Stimulated activated CD8-positive, alpha-beta memory T cell treated with anti-CD3 and anti-CD28 coated beads, Interleukin-7, amount 100 ng/mL, for 4 hours (primary cell): ENCODE measurements at places on chromosomes 16 and 17.
A peak's percentile ranks its signal among the peaks of the same experiment; 100 is the strongest.

DNA sequence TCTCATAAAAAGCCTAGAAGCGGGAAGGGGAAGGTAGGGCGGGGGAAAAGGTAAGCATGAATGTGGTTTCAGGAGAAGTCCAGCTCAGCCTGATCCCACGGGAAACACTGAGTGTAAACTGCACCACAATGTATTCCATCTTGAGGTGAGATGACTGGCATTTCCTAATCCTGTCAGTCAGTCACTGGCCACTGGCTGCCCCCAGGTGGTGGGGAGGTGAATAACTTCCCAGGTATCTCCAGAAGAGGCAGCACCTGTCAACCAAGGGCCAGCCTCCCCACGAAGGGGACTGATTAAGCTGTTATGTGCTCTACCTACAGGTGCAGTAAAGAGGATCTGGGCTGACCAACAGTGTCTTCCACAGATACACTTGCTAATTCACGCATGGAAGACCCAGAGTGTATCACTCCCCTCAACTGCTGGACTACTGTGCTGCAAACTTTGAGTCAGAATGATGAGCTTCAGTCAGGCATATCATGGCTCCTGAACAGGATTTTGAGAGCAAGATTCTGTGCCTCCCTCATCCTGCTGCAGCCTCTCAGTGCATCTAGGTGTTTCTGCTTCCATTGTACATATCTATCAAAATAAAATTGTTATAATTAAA, 108.5 kb upstream of the CCL2 start:
- peak; percentile 11 for DNase-seq

DNA sequence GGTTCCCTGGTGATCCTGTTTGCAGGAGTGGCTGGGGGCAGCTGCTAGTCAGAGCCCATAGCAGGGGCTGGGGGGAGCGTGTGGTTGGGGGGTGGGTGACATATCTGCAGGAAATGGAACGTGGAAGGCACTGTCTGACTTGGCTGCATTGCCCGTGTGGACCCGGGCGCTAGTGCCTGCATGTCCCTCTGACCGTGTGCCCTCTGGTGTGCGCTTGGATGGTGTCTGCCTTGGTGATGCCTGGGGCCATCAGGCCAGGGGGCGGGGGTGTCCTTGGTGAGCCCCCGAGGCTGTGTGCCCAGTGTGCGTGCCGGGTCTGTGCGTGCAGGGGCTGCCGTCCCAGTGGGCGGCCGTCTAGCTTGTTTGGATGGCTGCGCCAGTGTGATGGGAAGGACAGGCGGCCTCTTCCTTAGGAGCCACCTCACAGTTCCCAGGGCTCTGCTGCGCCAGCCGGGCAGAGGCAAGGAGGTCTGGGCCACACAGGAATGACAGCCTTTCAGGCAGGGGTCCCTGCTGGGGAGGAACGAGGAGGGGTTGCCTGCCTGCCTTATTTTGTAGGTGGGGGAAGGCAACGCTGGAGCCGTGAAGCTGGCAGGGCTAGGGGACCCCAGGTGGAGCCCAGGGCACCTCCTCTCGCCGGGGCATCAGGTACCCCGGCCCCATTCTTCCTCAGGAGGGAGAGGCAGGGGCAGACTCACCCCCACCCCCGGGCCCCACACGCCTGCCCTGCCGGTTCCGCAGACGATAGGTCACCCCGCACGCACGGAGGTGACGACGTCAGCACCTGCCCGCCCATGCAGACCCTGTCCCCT, 693 bp downstream of the NDRG4 start:
- DNase-seq: no peak

GRCh38 chr17:5410594-5411272, 8.7 kb downstream of the NUP88 start:
- DNase-seq: no peak

- DNase-seq: no peak
These were observed 21.0 kb downstream of the PMM2 start for GRCh38 chr16:8818504-8819270.

GRCh38 chr16:73354434-73354833, 306.5 kb upstream of the ZFHX3 start:
- DNase-seq: no peak

DNA sequence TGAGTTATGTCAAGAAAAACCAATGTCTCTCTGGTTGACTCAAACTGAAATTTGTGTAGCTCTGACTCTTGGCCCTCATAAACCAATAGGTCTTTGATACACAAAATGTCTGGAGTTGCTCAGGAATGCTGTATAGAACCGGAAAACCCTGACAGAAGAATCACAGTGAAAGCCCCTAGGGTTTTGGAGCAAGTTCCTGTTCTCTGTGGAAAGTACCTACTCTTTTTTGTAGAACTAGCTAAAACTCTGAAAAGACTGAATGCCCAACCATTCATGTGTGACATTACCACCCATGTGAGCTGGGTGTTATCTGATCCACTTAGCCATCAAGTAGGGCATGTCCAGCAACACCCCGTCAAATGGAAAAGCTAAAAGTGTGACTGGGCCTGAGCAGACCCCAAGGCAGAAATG, 28.8 kb downstream of the CCL4 start:
- no peak for DNase-seq

- DNase-seq: no peak
These were observed 29.7 kb upstream of the PEMT start for GRCh38 chr17:17621254-17621653.

- no peak for DNase-seq
These were observed 39.0 kb downstream of the ABCC1 start for GRCh38 chr16:15988268-15989013.

DNA sequence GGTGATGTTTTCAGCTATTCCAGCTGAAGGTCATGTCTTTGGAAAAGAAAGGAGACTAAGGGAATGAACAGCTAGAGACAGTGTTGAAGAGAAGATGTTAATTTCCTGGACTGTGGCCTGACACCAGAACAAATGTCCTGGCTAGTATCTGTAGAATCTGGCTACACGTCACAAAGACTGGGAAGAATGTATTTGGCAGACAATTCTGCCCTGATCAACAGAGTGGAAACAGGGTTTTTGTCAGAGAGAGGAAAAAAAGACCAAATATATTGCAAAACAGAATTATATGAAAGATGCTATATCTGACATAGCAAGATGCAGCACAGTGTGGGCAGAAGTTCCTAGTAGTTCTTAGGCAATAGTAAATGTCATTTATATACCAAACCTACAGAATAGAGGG, 17.0 kb upstream of the ANKFN1 start:
- DNase-seq: no peak

DNA sequence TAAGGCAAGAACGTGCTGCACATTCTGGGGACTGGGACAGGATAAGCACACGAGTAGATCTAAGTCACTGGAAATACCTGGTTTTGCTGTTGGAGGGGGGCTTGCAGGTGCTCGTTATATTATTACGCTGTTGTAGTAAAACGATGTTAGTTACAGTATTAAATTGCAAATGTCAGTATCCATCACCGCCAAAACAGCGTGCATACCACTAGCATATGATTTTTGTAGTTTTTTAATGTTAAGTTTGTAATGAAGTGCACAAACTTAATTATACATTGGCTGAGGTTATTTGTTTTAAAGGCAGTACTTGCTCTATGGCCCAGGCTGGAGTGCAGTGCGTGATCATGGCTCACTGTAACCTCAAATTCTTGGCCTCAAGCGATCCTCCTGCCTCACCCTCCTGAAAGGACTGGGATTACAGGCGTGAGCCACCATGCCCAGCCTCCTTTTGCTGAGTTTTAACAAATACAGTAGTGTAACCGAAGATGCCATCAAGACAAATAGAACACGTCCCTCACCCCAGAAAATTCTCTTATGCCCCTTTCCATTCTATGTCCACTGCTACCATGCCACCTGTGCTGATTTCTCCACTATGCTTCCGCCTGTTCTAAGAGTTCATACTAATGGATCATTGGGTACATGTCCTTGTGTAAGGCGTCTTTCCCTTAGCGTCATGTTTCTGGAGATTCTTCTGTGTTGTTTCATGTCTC, 20.7 kb upstream of the CSNK1D start:
- no peak for DNase-seq

GRCh38 chr17:57962279-57963148, 7.3 kb upstream of the CUEDC1 start:
- DNase-seq: no peak

GRCh38 chr17:44095647-44096496, 25.3 kb downstream of the G6PC3 start:
- DNase-seq: no peak

- no peak for DNase-seq
These were observed 113.2 kb downstream of the CDYL2 start for GRCh38 chr16:80691111-80691741.

- DNase-seq: no peak
These were observed 15.0 kb upstream of the SLC12A3 start for GRCh38 chr16:56849690-56850680.

GRCh38 chr16:4944333-4945281, 7.7 kb upstream of the PPL start:
- no peak for DNase-seq

DNA sequence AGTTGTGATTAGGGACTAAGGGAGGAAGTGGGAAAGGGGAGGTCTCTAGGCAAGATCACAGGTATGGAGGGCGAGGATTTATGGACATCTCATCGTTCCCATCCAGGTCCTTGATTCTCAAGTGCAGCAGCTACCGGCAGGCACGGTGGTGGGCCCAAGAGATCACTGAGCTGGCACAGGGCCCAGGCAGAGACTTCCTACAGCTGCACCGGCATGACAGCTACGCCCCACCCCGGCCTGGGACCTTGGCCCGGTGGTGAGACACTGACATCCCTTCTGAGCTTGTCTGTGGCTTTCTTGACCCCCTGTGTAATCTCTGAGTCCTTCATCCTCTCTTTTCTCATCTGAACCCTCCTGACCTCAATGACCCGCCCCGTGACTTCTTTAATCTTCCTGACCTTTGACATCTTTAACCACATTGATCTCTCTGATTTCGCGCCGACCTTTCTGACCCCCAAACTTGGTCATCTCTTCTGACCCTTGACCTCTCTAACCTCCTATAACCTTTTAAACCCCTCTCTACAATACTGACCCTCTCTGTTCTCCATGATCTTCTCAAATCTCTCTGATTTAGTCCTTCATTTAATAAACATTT, 3.8 kb downstream of the PLD2 start:
- DNase-seq: no peak

DNA sequence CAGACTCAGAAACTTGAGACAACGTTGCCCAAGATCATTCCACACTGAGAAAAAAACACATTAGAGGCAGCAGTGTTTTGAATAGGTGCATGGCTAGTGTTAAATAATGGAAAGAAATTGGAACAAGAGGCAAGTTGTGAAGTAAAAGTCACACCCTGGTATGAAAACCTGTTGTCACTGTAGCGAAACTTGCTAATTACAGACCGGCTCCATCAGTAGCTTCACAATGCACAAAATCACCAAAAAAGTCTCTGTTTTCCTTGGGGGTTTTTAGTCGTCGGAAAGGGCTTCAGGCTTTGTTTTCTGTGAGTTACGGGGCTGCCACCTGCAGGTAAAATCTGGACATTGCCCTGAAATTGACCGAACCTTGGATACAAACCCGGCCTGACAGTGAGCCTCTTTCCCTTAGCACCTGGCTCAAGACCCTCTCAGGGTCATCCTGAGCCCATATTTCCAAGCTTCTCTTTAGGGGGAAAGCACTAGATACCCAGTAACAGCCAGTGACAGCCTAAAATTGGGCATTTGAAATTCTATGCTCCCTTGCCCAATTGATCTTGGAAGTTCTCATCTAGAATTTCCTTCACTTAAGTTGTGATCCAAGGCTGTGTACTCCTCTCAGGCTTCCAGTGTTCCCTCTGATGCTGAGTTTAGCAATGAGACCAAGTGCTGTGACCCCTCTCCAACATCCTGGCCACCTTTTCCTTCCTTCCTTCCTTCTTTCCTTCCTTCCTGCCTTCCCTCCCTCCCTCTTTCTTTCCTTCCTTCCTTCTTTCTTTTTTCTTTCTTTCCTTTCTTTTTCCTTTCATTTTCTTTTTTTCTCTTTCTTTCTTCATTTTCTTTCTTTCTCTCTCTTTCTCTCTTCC, 7.2 kb upstream of the GRB2 start:
- DNase-seq: peak; percentile 47

DNA sequence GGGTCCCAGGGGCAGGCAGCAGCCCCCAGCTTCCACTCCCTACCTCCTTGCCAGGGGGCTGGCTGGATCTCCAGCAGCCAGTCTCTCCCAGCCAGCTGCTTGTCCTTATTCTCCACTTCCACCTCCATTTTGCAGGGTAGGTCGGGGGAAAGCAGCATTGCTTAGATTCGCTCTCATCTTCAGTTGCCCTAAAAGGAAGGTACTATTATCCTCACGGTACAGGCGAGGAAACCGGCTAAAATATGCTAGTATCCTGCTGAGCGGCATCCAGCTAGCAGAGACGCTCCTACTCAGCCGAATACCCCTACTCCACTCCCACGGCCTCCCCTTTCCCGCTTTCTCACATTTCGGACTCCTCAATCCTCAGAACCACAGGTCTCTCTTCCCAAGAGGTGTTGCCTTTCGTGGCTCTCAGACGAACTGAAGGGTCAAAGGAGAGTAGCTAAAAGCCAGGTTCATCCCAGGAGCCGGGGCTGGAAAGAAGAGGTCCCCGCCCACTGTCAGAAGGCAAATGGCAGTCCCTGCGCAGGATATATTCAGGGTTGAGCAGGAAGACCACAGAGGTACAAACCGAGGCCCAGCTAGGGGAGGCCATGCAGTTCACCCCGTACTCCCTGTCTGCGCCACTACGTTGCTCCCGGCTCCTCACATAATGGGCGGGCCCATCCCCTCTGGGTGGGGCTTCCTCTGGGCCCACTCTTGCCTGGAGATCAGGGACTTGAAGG, 1.7 kb upstream of the RAB11FIP4 start:
- DNase-seq: no peak

- DNase-seq: no peak
These were observed 60.4 kb downstream of the PIPOX start for GRCh38 chr17:29103341-29103740.

DNA sequence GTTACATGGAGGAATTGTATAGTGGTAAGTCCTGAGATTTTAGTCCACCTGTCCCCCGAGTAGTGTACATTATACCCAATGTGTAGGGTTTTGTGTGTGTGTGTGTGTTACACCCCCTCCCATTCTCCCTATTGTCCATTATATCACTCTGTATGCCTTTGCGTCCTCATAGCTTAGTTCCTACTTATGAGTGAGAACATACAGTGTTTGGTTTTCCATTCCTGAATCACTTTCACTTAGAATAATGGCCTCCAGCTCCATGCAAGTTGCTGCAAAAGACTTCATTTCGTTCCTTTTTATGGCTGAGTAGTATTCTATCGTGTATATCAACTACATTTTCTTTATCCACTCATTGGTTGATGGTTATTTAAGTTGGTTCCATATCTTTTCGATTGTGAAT, 635 bp upstream of the FA2H start:
- no peak for DNase-seq

GRCh38 chr16:87311387-87311786, 5.8 kb downstream of the C16orf95 start:
- no peak for DNase-seq

DNA sequence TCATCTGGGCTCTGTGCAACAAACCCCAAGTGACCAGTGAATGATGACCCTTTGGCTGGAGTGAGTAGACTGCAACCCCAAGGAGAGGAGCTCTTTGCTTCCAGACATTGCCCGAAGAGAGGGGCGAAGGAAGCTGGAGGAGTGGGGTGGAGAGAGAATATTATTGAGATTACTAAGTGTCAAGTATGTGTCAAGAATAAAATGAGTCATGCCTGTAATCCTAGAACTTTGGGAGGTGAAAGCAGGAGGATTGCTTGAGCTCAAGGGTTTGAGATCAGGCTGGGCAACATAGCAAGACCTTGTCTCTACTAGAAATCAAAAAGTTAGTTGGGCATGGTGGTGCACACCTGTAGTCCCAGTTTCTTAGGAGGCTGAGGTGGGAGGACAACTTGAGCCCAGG, 142.0 kb upstream of the CCL2 start:
- DNase-seq: no peak

GRCh38 chr16:1678500-1679098, 520 bp downstream of the JPT2 start:
- peak; percentile 17 for DNase-seq
